ENCODE measurements at places on chromosomes 6 and 20.

DNA sequence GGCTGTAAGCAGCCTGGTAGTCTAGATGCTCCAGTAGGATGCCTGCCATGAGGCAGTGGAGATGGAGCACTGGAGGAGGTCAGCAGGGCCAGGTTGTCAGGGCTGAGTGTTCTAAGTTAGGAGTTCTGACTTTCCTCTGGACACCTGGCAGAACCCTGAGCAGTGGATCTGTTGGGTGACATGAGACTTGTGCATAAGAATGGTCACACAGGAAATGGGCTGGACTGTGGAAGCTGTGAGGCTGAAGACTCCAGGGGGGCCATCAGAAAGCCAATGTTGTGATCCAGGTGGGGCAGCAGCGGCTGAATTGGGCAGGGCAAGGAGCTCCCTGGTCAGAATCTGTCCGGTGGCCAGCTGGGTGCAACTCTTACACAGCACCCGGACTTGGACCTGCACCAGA lies 23.9 kb upstream of the C20orf203 start:
- DNase-seq: no peak

DNA sequence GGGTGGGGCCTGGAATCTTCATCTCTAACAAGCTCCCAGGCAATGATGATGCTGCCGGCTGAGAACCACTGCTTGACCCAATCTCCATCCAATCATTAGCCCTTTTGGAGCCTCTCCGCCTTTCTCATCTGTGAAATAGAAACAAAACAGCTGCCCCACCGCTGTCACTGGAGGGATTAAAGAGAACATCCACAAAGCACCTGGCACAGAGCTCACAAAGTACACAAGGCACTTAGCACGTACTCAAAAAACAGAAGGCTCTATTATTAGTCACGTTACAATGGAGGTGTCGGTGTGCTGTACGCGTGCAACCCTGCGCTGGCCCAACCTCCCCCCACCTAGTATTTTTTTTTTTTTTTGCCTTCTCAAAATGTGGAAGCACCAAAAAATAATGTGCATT lies 213.5 kb upstream of the ARID1B start:
- no peak for DNase-seq

- no peak for DNase-seq
Measured at GRCh38 chr20:51930775-51931174, 128.5 kb upstream of the SALL4 start.

DNA sequence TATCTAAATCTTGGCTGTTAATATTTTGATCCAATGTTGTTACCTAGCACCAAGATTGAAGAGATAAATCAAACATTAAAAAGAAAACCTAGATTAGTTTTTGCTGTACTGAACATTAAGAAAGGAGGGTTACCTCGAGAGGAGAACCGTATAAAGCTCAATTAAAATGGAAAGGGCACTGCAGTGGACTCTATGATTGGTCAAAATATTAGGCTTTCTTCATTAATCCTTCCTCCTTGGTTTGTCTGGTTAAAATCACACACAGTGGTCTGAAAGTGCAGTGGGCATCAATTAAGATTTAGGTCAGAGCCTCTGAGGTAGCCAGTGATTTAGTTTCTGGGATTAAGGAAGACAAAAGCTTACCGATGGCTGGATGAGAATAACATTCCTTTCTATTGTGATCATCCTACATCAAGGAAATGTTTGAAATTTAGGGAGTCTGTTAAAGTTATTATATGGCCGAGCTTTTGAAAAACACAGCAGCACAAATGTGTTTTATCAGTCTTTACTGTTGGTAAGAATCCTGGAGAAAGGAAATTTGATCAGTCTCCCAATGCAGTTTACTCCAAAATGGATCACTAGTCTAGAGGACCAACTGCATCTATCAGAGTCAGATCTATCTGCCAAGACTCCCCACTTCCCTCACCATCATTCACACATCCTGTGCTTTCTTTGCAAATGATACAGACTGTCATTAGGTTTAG lies 134.6 kb upstream of the NEDD9 start:
- DNase-seq: no peak

DNA sequence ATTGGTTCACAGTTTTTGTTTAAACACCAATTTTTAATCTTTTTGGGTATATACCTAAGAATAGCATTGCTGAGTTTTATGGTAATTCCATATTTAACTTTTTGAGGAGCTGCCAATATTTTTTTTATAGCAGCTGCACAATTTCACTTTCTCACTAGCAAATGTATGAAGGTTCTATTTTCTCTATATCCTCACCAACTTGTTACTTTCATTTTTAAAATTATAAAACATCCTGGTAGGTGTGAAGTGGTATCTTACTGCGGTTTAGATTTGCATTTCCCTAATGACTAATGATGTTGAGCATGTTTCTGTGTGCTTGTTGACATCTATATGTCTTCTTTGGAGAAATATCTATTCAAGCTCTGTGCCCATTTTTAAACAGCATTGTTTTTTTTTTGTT lies 452.1 kb downstream of the GRIK2 start:
- DNase-seq: no peak

DNA sequence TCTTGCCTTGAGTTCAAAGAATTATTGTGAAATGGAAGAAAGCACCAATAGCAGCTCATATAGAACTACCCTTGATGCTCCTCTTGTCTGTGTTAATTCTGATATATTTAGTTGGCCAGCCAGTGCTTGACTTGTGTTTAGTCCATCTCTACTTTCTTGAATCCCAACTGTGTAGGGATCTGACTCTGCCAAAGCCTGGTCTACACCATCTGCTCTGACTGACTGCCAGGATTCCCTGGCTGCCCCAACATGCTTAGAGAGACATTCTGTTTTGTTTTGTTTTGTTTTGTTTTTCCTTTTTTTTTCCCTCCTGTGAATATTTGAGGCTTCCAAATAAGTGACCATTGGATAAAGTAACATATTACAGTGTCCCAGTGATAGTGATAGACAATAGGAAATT lies 953.7 kb upstream of the MANEA start:
- DNase-seq: no peak

DNA sequence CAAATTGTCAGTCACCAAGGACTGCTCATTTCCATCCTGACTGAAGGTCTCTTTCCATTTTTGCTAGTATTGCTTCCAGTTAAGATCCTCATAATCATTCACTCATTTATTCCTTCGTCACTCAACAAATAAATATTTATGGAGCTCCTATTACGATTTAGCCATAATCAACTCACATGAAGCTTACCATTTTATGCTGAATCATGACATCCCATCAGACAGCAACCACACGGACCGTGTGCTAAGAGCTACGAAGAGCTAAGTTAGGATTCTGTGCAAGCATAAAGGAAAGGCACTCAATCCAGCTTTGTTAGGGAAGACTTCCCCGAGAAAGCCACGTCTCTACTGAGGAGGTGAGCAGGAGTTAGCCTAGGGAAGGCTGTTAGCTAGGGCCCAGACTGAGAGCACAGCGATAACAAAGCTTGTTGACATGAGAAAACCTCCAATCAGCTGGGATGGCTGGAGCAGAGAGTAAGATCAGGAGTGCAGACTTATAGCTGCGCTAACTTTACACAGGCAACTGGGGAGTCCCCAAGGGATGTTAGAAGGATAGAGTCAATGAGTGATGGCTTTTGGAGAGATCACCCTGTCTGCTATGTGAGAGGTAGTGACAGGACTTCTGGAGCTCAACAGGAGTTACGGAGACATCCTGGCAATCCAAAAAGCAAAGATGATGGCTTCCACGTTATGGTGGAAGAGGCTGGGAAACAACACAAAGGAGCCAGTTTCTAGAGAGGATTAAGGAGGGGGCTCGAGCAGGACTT lies 2.6 kb upstream of the GID8 start:
- DNase-seq: no peak

GRCh38 chr6:28081486-28081751 lies 1.1 kb downstream of the ZNF165 start:
- DNase-seq: no peak

GRCh38 chr6:49155316-49155715 lies 307.7 kb downstream of the MMUT start:
- DNase-seq: no peak

- peak; percentile 6 for DNase-seq
Measured at GRCh38 chr20:56371977-56372376, 13.2 kb downstream of the FAM210B start.

- no peak for DNase-seq
Measured at GRCh38 chr6:54971825-54972224, 125.3 kb downstream of the FAM83B start.

Measured in stimulated activated CD8-positive, alpha-beta memory T cell treated with anti-CD3 and anti-CD28 coated beads, Interleukin-4, amount 100 ng/mL, for 48 hours (primary cell).